ENCODE measurements at places on chromosomes 3 and 15.

GRCh38 chr3:67030785-67031740 lies 33.0 kb downstream of the KBTBD8 start:
- no peak for DNase-seq

- no peak for DNase-seq
Measured at GRCh38 chr15:76533060-76533820, 196.7 kb downstream of the ISL2 start.

DNA sequence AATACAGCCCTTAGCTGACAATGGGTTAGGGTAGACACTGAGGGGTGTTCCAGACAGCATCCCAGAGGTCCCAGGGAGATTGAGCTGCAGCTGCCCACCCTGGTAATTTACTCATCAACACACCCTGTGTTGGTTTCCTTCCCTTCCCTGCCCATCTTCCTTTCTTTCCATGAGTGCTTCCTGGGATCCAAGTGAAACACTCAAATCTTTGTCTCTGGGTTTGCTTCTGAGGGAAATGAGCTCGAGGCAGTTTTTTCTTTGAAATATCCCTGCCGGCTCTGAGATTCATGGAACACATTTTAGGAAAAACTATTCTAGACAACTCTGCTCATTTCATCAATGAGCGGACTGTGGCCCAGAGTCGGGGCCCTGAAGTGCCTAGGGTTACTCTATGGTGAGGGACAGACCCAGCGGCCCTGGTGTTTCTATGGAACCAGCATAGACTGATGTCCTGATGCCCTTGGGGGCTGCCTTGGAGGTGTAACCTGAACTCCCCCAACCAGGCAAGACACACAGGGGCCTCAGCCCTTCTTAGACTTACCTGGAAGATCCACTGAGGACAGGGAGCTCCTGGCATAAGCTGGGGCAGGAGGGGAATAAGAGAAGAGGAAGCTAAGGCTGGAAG lies 14.9 kb upstream of the CSRNP1 start:
- no peak for DNase-seq

- DNase-seq: no peak
Measured at GRCh38 chr3:178707311-178708031, 171.2 kb downstream of the KCNMB2 start.

DNA sequence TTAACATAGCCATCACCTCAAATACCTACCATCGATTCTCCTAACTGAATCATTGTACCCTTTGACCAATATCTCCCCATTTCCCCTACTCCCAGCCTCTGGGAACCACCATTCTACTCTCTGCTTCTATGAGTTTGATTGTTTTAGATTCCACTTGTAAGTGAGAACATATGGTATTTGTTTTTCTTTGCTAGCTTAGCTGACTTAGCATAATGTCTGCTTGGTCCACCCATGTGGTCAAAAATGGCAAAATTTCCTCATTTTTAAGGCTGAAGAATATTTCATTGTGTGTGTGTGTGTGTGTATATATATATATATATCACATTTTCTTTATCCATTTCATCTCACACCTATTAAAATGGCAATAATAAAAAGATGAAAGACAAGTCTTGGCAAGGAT lies 469.3 kb downstream of the FHIT start:
- no peak for DNase-seq

GRCh38 chr3:3998140-3998922 lies 199.1 kb downstream of the LRRN1 start:
- DNase-seq: no peak

DNA sequence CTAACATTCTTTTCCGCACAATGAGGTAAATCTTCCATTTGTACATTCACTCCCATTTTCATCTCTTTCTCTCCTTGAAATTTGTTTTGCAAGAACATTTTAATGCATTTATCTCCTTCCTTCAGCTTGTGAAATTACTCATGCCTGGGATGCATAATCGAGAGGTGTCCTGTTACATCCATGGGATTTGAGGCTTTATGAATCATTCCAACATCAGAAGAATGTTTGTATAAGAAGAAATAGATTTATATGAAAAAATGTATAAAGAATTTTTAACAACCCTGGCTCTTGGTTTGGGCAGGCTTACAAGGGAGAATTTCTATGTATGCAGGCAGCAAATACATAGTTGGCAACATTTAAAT lies 93.2 kb upstream of the MBNL1 start:
- DNase-seq: no peak

- peak; percentile 52 for DNase-seq
Measured at GRCh38 chr15:60798821-60799220, 319.9 kb upstream of the ICE2 start.

DNA sequence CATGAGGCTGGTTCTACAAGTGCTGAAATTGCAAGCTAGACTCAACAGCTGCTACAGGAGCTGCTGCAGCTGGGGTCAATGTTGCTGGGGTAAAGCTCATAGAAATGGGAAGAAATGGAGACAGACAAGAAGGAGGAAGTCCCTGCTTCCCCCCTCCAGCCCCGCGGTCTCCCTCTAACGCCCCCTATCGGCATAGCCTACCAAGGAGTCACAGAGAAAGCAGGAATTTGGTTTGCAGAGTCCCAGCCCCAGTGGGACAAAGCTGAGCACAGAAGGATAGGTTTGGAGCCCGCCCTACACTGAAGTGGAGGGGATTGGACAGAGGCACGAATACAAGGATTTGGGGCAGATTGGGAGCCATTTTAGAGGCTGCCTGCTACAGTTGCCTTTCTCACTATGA lies 176.9 kb upstream of the ANKRD28 start:
- DNase-seq: no peak

DNA sequence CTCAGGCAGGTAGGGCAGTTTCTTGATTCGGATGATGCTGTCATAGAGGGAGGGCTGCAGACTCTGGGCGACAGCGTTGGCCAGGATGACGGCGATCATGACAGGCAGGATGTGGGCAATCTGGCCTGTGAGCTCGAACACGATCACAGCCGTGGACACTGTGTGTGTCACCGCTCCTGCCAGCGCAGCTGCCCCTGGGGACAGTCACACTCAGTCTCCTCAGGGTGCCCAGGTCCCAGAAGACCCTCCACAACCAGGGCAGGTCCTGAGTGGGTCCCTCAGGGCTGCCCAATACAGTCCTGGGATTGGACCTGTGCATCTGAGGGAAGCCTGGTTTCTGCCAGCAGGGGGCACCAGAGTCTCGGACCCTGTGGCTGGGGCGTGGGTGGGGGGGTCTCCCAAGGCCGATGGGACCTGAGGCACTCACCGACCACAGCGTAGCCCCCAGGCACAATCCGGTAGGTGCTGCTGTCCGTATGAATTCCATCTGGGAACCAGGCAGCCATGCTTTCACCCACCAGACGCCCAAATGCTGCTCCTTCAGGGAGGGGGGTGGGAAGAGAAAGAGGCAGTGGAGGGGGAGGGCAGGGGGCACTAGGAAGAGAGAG lies 7.2 kb downstream of the CLCN2 start:
- DNase-seq: peak; percentile 70

GRCh38 chr3:22920006-22920405 lies 283.1 kb upstream of the UBE2E2 start:
- DNase-seq: no peak

GRCh38 chr3:101509811-101510210 lies 3.2 kb downstream of the SENP7 start:
- DNase-seq: no peak

- DNase-seq: no peak
Measured at GRCh38 chr3:176906046-176906905, 291.0 kb downstream of the TBL1XR1 start.

GRCh38 chr3:31953091-31953490 lies 28.0 kb downstream of the OSBPL10 start:
- DNase-seq: no peak

- DNase-seq: no peak
Measured at GRCh38 chr3:39296197-39297077, 16.6 kb upstream of the CX3CR1 start.

GRCh38 chr3:30113906-30114305 lies 492.5 kb upstream of the TGFBR2 start:
- no peak for DNase-seq

DNA sequence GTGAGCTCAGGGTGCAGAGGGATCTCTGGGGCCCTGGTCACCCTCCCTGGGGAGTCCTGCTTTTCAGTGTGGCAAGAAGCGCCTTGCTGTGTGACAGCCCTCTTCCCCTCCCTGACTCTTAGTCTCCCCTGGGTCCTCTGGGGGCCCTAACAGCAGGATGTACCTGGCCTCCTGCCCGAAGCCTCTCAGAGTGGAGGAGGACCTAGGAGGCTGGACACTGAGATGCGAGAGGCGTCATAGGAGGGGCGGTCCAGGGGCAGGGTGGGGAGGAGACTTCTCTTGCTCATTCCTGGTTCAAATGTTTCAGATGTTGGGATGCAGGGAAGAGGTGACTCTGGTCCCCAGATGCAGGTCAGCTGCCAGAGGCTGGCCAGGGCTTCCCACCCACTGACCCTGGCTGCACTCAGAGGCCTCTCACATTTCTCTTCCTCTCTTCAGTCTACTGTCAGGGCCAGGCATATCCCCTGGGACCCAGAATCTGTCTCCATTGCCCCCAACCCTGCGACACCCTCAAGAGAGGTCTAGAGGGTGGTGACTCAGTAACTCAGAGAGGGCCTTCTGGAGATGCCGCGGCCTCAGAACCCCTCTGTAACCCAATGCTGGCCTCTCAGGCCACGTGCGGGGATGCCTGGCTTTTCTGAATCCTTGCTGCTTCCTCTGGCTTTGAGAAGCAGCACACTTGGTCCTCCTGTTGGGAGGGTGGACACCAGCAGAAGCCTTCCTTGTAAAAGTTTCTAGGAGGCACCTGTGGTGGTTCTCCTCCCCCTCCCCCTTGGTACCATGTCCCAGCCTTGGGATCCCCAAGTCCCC lies 25.9 kb downstream of the SNX33 start:
- DNase-seq: no peak

- DNase-seq: no peak
Measured at GRCh38 chr3:124847863-124848262, 39.3 kb downstream of the ITGB5 start.

- no peak for DNase-seq
Measured at GRCh38 chr3:175729466-175729865, 870.3 kb downstream of the NAALADL2 start.

DNA sequence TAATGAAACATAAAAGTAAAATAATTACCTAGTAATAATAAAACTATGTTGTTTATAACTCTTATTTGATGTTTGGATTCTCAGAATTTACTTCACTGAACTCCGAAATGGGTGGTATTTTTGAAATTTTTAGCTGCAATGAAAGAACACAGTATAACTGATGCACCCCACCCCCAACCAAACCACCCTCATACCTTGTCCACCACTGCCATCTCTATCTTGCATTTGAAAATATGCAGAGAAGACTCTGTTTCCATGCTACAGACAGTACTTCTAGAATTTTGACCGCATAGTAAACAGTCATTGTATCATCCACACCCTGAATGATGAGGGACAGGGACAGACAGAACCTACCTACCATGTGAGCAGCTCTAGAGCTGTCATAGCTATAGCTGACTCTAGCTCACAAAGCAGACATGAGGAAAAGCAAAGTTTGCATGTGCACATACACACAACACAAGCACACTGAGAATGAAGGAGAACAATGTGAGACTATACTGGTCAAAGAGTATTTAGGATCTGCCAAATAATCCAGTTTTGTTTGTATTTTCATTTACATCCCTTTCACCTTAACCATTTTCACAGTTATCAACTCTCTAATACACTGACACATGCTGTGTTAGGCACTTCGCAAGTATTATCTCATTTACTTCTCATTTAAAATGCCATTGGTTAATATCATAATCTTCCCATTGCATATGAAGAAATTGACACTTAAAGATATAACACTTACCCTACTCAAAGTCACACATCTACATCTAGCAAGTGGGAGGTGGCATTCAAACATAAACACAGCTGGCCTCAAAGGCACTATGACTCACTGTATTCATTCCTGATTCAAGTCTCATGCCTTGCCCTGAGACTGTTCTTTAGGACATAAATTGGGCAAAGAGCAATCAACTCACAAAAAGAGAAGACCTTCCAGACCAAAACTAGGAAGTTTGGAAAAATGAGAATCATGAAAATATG lies 1014.7 kb upstream of the CFAP20DC start:
- DNase-seq: peak; percentile 24

GRCh38 chr3:61347981-61348380 lies 96.7 kb upstream of the FHIT start:
- DNase-seq: no peak

- no peak for DNase-seq
Measured at GRCh38 chr3:124962403-124962940, 27.9 kb upstream of the MUC13 start.

DNA sequence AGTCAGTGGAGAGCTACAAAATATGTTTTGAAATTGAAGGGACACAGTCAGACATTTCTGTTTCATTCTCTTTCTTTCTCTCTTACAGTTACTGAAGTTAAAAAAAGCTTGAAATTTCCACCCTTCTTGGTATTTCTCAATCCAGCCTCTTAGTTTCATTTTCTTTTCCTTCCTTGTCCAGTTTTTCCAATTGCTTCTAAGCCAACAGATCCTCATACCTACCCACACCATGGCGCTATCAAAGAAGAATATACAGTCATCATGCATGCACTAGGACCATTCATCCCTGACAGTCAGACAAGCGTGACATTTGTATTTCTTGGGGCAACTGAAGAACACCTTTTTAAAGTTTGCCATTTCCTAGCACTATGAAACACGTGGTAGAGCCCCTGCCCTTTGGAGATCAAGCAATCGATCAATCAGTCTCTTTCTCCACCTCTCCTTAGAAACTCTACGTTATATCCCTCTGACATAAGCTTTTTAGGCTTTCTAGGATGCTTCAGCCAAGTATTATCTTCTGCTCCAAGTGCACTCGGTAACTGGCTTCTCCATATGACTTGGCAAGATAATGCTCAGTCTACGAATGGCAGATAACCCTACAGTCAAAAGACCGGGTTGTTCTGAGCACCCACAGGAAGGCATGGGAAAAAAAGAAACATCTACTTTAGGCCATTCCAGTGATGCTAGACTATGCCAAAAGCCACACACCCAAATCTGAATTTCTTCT lies 65.4 kb downstream of the FBN1 start:
- DNase-seq: no peak

- no peak for DNase-seq
Measured at GRCh38 chr3:148211725-148212124, 486.0 kb upstream of the AGTR1 start.
